ENCODE measurements at places on chromosomes 1 and 21.

DNA sequence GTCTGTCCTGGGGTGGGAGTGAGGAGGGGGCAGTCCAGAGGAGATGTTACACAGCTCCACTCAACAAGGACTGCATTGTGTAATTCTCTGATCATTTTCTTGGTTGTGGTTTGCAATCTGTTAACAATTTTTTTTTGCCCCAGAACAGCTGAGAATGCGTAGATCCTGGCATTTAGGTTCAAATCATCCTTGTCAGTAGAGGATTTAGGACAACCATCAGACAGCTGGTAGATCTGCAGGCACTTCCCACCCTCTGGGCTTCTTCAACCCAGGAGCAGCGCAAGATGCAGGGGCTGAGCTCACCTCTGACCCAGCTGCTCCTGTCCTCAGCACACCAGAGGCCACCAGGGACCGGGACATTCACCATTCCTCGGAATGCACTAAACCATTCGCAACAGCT is 13.5 kb downstream of the BCAR3 start:
- no peak for DNase-seq

DNA sequence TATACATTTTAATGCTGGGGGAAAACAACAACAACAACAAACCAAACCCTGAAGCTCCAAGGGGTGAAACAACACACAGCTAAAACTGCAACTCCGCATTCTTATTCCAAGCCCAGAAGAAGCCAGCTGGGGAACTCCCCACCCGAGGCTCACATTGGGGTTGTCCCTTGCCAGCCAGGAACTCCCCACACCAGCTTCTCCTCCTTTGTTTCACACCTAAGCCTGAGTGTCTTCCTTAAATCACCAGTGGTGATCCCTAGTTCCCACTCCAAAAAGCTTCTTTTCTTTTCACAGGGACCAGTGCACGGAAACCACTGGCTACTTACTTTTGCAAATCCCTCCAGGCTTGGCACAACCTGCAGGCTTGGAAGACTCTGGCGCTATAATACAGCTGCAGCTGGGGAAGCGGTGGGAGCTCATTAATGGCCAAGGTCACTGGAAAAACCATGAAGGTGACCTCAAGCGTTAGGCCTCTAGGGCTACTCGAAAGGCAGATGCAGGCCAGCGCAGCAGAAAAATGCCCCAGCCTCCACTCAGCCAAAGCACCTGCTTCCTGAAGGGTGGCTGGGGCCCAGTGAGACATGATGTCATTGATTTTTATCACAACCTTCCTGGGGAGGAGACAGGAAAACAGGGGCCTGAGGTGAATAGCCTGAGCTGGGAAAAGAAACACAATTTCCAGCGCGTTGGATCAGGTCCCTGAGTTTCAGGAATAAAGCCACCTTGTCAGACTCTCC is 40.1 kb downstream of the TLR5 start:
- DNase-seq, result no peak

DNA sequence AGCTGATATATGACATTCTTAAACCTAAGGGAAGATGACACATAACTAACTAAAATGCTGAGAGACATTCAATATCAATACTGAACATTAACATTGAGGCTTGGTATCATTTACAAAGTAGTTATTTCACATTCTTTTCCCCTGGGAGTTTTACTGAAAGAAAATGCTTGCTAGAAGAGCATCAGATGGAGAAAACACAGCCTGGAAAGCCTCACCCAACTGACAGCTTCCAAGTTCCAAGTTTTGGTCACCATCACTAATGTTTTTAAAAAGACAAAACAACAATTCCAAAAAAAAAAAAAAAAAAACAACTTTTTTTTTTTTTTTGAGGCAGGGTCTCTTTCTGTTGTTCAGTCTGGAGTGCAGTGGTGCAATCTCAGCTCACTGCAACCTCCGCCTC is 80.6 kb downstream of the DSCAM start:
- DNase-seq, result no peak

DNA sequence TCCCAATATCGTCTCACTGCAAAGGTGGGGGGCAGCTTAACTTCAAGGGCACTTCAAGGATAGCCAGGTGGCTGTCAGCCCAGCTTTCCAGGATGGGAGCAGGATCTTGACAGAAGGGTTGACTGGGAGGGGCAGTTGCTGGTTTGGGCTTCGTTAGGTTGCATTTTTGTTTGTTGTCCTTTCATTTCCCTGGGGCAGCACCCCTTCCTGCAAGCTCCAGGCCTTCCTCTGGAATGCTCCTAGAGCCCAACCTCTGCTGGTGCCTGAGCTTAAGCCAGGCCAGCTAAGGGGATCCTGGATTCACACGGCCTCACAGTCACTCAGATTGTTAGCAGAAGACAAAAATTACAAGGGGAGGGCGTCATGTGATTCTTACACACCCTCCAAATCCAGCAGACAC is 4.1 kb upstream of the OLIG2 start:
- DNase-seq, result no peak

GRCh38 chr21:14817311-14817710 is 247.5 kb downstream of the NRIP1 start:
- no peak for DNase-seq

- DNase-seq, result no peak
These were observed 36.5 kb upstream of the KCNJ15 start for GRCh38 chr21:38220270-38220737.

GRCh38 chr1:98817821-98818220 is 156.3 kb downstream of the SNX7 start:
- DNase-seq, result no peak
